ENCODE measurements at places on chromosomes 2 and 18.

- no peak for DNase-seq
Observed at GRCh38 chr2:170819680-170820664, 3.3 kb downstream of the GAD1 start.

DNA sequence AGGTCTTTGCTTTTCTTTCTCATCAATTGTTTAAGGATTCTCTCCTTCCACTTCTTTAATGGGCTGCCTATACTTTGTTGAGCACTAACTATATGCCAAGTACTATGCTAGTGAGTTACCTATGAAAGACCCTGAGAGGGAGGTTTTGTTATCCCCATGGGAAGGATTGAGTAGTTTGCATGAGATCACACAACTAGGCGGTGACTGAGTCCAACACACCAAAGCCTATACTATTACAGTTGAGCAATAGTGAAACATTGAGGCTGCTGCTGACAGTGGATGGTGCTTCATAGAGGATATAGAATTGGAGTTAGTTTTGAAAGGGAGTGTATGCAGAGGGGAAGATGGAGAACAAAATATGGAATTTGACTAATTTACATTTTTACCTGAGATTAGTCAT is 15.8 kb downstream of the NABP1 start:
- DNase-seq = no peak

DNA sequence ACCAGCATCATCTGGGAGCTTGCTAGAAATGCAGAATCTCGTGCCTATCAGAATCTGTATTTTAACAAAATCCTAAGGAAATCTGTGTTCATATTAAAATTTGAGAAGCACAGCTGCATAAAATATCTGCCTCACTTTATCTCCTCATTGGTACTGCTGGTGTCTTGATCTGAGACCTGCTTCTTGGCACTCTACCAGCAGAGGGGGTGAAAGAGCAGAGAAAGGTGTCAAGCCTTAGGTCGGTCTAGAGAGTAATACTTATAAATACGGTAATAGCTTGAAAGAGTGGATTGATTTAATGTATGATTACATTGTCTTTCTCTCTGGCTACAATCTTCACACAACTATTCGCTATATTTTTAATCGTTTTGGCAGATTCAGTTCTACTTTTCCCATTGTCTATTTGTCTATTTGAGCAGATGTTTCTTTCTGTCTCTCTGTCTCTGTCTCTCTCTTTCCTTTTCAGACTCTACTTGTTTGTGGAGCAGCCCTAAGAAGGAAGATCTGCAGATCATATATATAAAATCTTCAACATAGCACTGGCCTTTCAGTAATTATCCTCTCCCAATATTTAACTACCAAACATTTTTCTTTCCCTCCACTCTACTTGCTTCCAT is 1.7 kb upstream of the GCG start:
- peak; percentile 59 for DNase-seq

DNA sequence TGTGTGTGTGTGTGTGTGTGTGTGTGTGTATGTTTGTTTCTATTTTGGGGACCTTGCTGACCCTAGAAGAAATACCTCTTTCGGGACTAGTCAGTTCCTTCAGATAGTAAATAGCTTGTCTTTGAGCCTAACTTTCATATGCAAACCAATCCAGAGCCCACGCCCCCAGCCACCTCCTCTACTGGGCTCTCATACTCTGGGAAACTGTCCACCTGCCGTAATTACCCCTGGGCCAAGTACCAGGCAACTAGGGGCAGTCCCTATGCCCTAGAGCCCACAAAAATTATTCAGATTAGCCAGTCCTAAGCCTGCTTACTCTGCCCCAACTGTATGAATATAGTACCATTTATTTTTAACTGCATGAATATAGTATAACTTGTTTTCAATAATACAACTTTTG is 970.4 kb downstream of the EPHA4 start:
- DNase-seq = no peak

DNA sequence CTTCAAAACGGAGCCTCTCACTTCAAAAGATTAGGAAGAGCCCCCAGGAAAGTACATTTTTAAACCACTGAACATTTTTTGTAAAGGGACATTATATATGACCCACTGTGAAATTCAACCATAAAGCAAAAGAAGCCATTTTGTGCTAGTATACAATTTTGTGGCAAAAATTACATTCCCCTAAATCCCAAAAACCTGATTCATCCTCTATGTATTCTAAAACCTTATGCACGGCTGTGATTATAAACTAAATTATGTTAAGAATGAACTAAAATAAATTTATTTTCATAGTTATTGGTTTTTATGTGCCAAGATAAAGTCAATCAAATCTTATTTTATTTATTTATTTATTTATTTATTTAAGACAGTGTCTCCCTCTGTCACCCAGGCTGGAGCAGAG is 48.5 kb downstream of the RTN4 start:
- DNase-seq = no peak

GRCh38 chr2:54558188-54559005 is 102.3 kb downstream of the SPTBN1 start:
- peak; percentile 48 for DNase-seq

DNA sequence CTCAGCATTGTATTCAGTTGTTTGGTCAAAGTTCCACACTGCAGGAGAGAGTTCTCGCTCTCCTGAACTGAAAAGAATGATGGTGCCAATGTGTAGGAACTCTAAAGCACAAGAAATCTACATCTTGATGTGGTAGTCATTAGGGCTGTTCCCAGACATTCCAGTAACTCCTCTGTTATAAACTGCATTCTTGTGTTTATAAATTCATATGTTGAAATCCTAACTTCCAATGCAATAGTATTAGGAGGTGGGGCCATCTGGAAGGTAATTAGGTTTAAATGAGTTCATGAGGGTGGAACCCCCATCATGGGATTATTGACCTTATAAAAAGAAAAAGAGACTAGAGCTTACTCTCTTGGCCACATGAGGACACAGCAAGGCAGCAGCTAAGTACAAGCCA is 239.6 kb downstream of the CDH20 start:
- DNase-seq = no peak

- no peak for DNase-seq
Observed at GRCh38 chr2:28644760-28645159, 106.9 kb upstream of the PPP1CB start.

- DNase-seq = no peak
Observed at GRCh38 chr2:147989809-147990403, 30.6 kb downstream of the ORC4 start.

- DNase-seq = no peak
Observed at GRCh38 chr18:34796035-34796657, 86.0 kb downstream of the DTNA start.

GRCh38 chr2:239820836-239821693 is 204.1 kb downstream of the NDUFA10 start:
- no peak for DNase-seq

All from KG1 (cell line).